Dermis microvascular lymphatic vessel endothelial cell (primary cell): ENCODE measurements at places on chromosomes 1 and 21. TPM values are rescaled to one million over a fixed set of nuclear protein-coding genes. Genes with fewer than 3 reads are reported as not detected.

The AHCYL1 gene
- total RNA-seq, result 39.7 and 50.4 TPM in 2 replicates

The KCNQ4 gene
- total RNA-seq, result under 0.01 TPM in 1 of 2 replicates, not detected in the other

The IL22RA1 gene
- total RNA-seq, result not detected in 2 replicates

DNA sequence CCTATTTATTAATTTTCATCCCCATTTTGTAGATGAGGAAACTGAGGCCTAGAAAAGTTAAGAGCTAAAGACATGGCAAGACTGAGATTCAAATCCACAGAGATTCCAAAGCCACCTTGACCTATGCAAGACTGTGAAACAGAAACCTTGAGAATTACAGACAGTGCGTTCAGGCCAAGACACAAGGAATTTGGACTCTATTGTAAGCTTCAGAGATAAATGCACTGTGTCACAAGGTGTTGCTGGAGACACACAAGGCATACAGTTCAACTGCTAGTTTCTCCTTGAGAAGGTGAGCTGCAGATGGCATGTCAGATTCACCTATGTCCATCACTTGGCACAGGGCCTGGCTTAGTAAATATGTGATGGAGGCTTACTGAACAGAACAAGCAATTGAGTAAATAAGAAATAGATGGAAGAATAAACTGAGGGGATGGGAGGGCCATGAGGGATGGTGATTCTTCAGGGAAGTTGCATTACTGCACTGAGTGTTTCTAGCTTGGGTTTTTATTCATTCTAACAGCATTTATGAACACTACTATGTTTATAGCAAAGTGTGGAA, 215.0 kb downstream of the DAB1 start:
- no peak for DNase-seq

DNA sequence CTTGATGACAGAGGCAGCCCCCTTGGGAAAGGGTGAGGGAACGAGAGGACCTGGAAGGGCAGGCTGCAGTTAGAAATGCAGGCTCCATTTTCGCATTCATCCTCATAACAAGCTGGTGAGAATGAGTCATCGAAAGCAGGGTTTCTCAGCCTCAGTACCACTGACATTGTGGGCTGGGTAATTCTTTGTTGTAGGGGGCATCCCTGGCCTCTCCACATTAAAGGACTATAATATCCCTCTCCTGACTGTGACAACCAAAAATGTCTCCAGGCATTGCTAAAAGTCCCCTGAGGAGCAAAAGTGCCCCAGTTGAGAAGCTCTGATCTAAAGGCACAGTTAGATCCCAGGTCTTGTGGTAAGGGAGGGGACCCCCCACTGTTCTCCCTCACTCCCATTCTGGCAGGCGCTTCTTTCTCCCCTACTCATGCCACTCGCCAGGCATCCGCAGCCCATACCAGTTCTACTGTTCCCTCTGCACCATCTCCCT, 20.4 kb downstream of the KCNN3 start:
- no peak for DNase-seq

GRCh38 chr1:230610589-230610988, 31.7 kb upstream of the COG2 start:
- no peak for DNase-seq

The SLAMF9 gene
- not detected in 2 replicates for total RNA-seq

- DNase-seq, result no peak
Measured at GRCh38 chr1:57722285-57722978, 298.6 kb upstream of the DAB1 start.

- no peak for DNase-seq
Measured at GRCh38 chr1:197928849-197929336, 11.7 kb downstream of the LHX9 start.

The NR5A2 gene
- 2.5 and 4.9 TPM in 2 replicates for total RNA-seq
